G401 (cell line): ENCODE measurements at places on chromosomes 5 and 9.

DNA sequence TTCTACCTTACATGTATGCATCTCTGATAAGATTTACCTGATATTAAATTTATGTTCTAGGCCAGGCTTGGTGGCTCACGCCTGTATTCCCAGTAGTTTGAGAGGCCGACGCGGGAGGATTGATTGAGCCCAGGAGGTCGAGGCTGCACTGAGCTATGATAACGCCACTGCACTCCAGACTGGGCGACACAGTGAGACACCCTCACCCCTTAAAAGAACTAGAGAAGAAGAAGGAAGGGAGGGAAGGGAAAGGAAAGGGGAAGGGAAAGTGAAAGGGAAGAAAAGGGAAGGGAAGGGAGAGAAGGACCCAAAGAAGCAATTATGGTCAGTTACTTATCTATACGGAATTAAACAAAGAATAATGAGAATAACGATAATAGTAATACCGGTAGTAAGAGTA, 1.2 kb upstream of the RFK start:
- no peak for DNase-seq

DNA sequence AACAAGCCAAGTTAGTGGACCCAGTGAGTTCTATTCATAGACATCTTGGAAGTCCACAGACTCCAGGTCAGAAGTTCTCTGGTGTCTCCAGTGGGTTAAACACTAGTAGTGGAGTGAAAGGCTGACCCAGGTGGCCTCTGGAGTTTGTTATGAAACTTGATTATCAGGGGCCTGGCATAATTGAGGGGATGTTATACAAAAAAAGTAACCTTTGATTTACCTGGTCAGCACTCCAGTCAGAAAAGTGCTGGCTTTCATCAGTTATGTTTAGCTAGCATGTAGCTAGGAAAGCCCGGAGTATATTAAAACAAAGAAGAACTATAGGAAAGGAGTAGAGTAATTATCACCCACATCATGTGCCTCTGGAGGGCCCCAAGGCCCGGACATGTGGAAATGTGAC, 171.1 kb downstream of the CD180 start:
- no peak for DNase-seq

DNA sequence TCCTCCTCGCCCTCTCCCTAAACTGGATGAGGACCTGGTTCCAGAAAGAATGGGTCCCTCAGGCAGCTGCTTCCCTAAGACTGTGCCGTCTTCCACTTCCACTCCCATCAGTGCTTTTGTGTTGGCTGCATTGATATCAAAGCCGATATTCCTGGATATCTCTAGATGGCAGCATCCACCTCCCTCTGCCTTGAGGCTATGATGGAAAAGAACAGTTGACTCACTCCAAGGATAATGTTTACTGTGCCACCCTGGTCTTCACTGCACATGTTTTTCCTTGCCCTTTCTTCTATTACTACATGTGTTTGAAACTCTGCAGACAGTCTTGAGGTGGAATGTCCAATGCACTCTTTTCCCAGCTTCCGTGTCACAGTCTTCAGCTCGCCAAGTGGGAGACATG, 211.6 kb downstream of the MAST4 start:
- no peak for DNase-seq

DNA sequence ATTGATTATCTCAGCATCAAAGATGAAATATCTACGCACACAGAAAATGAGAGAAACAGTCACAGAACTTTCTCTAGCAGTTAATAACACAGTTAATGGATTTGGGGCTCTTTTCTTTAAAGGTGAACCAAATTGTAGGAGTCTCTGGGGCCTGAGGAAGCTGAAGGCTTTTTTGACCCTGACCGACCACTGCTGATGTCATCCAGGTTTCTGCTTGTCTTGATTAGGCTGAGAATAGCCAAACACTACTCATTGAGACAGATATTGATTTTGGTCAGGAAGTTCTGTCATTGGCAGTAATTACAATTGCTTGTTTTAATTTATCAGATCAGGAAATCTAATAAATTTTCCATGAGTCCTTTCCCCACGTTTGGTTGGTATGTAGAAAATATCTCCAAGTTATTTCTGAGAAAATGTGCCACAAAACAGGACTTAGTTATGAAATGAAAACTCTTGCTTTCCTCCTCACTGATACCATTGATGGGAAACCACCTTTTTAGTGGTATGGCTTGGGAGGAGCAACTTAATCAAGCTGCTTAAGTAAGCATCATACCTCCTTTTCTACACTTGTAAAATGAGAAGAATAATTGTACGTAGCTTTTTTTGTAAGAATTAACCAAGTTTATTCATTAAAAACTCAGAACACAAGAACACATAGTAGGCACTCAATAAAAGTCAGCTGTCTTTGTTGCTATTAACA, 19.7 kb downstream of the CARTPT start:
- DNase-seq, result no peak

GRCh38 chr5:127002390-127002789, 28.0 kb downstream of the MARCHF3 start:
- no peak for DNase-seq

- no peak for DNase-seq
Observed at GRCh38 chr9:98193336-98193944, 1.0 kb upstream of the CORO2A start.

GRCh38 chr9:81562231-81563019, 126.9 kb downstream of the TLE1 start:
- DNase-seq, result no peak

DNA sequence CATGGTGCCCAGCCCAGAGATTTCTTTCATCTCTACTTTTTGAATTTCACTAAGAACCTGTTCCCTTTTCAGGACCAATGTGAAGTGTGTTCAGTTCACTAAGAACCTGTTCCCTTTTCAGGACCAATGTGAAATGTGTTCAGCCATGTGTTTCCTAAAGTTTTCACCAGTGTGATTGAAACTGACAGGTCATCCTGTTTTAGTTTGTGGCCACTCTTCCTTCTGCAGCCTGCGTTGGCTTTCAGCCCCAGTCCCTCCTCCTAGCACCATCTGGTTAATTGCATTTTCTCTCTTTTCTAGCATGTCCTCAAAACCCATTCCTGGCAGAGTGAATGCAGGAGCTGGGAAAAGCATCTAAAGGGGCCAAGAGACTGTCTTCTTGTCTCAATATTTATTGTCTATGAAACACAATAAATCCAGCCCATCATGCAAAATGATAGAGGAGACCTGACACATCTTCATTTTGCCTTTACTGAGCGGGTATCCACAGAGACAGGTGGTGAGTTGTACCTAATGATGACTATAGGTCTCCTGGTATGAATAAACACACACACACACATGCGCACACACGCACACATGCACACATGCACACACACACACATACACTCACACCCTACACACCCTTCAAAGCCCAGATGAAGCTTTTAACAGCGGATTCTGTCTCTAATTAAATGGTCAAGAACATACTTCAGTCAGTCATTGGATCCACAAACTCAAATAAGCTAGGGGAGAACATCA, 6.1 kb upstream of the PANK3 start:
- peak; percentile 94 for DNase-seq

GRCh38 chr5:108418197-108418596, 36.3 kb upstream of the FBXL17 start:
- peak; percentile 95 for DNase-seq

GRCh38 chr5:109805883-109806282, 116.2 kb downstream of the MAN2A1 start:
- DNase-seq, result no peak

DNA sequence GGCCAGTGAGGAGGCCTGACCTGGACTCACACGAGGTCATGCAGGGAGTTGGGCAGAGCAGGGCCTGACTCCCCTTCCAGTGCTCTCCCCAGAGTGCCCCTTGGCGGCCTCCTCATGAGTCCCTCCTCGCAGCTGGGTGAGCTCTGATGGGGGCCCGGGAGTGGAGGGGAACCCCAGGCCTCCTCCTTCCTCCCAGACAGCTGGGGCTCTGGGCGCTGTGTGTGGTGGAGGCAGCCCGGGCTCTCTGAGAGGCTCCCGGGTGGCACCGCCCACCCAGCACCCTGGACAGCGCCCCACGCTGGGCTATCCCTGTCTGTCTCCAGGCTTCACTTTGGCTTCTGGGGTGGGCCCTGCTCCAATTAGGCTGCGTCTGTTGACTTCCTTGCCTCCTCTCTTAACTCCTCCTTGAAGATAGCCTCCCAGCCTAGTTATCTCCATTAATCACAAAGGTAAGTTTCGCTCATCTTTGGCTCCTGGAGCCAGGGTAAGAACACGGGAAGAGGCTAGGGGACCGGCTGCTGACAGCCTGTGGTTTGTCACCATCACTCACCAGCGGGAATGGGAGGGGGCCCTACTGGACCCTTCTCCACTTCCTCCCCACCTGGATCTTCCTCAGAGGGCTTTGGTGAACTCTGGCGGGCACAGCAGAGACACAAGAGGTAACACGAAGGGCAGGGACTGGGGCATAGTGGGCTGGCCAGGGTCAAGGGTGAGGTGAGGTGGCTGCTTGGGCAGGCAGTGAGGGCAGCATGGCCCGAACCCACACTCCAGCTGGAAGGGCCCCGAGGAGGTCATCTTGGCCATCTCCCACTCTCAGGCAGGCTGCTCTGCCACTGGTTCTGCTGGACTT, 13.1 kb downstream of the PSD2 start:
- DNase-seq, result no peak

GRCh38 chr5:133359861-133360260, 252.5 kb downstream of the FSTL4 start:
- DNase-seq, result no peak

DNA sequence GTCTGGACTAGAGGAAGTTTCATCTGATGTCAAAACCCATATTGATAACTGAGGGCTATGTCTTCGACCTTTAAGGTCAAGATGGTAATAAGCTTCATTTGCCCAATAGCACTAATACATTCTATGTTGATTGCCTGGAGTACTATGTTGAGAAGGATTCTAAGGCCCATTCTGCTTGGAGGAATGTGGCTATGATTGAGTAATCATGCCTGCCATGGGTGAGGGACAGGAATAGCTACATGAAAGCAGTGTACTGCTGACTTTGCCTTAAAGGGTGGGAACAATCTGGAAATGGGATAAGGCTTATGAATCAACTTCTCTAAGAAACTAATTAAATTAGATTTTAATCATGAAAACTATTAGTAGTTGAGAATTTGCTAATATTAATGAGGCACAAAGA, 13.6 kb downstream of the NNT start:
- no peak for DNase-seq

- no peak for DNase-seq
Observed at GRCh38 chr9:133321411-133321935, 14.5 kb downstream of the SURF6 start.

DNA sequence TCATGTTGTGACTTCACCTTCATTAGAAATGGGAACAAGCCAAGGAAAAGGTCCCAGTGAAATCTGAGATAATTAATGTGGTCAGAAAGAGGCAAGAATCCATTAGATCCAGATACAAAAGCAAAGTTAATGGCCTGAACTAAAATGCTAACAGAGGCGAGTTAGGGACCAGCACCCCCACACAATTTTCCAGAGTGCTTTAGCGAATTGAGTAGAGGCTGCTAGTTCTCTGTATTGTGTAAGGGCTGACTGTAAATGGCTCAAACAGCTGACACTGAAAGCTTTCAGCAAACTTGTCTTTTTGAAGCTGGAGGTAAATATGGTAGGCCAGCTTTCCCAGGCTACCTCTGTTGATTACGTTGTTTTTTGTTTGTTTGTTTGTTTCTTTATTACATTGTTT, 75.5 kb downstream of the CSNK1A1 start:
- DNase-seq, result no peak

DNA sequence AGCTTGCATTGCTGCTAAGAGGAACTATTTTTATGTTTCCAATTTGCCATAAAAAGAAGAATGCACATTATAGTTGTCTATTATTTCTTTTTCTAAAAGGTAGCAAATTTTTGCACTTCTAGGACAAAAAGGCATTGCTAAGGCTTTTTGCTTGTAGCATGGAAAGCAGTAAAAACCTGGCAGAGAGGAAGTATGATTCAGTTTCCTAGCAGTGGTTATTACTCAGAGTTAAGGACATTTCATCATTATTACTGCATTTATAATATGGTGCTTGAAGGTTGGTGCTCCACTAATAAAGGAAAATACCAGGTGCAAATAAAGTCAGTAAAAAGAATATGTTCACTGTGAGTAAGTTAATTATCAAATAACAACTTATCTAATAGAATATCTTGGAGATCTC, 179.8 kb upstream of the PLPPR1 start:
- DNase-seq, result no peak

DNA sequence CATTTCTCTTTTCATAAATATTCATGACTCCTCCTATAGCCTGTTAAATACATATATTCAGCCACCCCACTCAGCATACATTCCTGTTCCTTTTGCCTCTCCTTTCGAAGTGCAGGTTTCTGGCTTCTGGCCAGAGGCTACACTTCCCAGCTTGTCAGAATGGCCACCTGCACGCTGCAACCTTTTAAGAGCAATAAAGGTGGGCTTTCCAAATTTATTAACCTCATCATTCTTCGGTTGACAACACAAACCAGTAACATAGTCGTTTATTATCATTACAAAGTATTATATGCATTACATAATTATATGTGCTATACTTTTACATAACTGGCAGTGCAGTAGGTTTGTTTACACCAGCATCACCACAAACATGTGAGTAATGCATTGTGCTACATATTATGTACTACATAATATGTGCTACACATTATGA, 16.5 kb upstream of the TMEM171 start:
- DNase-seq, result no peak

DNA sequence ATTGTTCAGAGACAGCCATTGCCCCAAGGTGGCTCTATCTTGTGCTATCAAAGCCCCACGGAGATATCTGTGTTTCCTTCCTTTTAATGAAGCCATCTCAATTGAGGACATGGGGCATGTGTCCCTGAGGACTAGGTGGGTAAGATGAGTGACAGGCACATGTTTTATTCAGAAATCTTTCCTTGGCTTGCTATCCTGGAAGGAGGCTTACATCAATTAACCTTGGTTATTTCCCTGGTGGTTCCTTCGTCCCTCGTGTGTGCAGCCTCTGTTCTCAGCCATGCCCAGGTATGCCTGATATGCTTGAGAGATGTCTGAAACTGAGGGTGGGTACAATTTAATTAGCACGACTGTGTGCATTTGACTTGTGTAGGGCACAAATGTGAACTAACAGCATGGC, 102.2 kb upstream of the TUT7 start:
- DNase-seq, result no peak

DNA sequence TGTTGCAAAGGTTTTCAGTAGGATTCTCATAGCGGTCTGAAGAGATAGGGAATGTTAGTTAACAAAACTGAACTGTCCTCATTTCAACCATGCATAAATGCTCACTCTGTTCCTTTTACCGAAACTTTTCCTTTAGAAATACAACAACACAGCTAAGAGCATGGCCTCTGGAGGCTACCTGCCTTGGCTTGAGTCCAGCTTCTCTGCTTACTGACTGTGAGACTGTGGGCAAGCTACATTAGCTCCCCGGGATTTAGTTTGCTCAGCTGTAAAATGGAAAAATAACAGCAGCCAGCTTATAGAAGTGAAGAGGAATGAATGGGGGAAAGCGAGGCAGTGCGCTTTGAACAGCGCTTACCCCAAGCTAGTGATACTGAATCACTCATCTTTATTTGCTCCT, 507.9 kb upstream of the DAP start:
- DNase-seq, result peak; percentile 36
